ENCODE measurements at places on chromosomes 6 and 20. TPM values are rescaled to one million over a fixed set of nuclear protein-coding genes. Genes with fewer than 3 reads are reported as not detected.

The GRM4 gene
- 0.03 TPM for polyA plus RNA-seq

The COL11A2 gene
- polyA plus RNA-seq, result 0.28 TPM

The GPX6 gene
- not detected for polyA plus RNA-seq

The NKAPL gene
- polyA plus RNA-seq, result 2.4 TPM

The ABHD16B gene
- polyA plus RNA-seq, result 0.72 TPM

The MAFB gene
- 45.9 TPM for polyA plus RNA-seq

The COQ3 gene
- 4.8 TPM for polyA plus RNA-seq

The BPIFB3 gene
- not detected for polyA plus RNA-seq

The IL20RA gene
- 1.5 TPM for polyA plus RNA-seq

The COL19A1 gene
- polyA plus RNA-seq, result not detected

The CEP43 gene
- polyA plus RNA-seq, result 6.2 TPM

The CDSN gene
- polyA plus RNA-seq, result not detected

The FRK gene
- 1.1 TPM for polyA plus RNA-seq

The PNLDC1 gene
- polyA plus RNA-seq, result 0.07 TPM

The IL17A gene
- not detected for polyA plus RNA-seq

The MROH8 gene
- polyA plus RNA-seq, result 0.35 TPM

The MYO6 gene
- polyA plus RNA-seq, result 11.6 TPM

The RAET1G gene
- polyA plus RNA-seq, result not detected

The NOX3 gene
- polyA plus RNA-seq, result not detected

The EEF1A2 gene
- 24.4 TPM for polyA plus RNA-seq

The PNPLA1 gene
- polyA plus RNA-seq, result 0.02 TPM
